ENCODE measurements at places on chromosomes 7 and 10. TPM values are rescaled to one million over a fixed set of nuclear protein-coding genes. Genes with fewer than 3 reads are reported as not detected.

DNA sequence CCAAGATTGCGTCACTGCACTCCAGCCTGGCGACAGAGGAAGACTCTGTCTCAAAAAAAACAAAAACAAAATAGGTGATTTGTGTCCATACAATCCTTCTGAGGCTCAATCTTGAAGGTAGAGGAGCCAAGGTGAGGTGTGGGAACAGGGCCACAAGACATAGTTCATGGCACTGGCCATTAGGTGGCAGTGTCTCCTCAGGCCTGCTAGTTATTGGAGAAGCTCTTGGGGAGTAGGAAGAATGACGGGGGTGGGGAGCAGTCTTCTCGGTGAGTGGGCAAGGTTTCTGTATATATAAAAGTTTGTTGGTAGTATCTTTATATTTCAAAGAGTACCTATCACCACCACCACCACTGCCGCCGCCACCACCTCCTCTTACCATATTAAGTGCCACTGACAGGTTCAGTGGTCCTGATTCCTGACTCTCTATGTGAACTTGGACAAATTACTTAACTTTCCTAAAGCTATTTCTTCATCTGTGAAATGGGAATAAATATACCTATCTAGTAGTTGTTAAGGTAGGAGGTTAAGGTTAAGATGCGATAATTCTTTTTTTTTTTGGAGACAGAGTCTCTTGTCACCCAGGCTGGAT, 24.0 kb downstream of the CCSER2 start:
- no peak for DNase-seq
- H3K36me3 ChIP-seq = peaks cover 4% of the 10 kb centered on the region
- no peak overlapping the region for H3K27ac ChIP-seq

Gene NPY
- total RNA-seq = 13.0 TPM

DNA sequence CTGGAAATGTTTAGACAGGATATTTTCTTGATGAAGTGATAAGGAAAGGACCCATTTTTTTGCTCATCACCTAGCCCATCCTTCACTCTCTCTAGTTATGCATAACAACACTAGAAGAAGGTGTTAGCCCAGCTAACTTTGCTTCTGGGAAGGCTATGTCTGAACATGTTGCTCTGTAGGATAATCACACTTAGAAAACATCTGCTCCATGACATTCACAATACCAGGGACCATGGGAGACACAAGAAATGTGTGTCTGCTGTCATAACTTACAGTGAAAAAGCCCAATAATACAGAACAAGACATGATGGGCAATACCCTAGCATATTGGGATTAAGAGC, 13.9 kb upstream of the ZNF282 start:
- H3K4me1 ChIP-seq = no peaks in the 10 kb centered on the region
- H3K4me3 ChIP-seq = no peak overlapping the region
- DNase-seq = no peak

GRCh38 chr10:29537799-29538198, 97.0 kb downstream of the SVIL start:
- H3K4me3 ChIP-seq = no peak overlapping the region
- no peak for DNase-seq
- H3K27ac ChIP-seq = no peak overlapping the region
- H3K4me1 ChIP-seq = peaks cover 12% of the 10 kb centered on the region

GRCh38 chr10:73827346-73828089, 16.1 kb upstream of the NDST2 start:
- no peaks in the 10 kb centered on the region for H3K27me3 ChIP-seq
- peaks cover 60% of the 10 kb centered on the region for H3K36me3 ChIP-seq
- H3K27ac ChIP-seq = no peak overlapping the region
- DNase-seq = no peak

- peaks cover 26% of the 10 kb centered on the region for H3K36me3 ChIP-seq
- H3K4me1 ChIP-seq = peaks cover 7% of the 10 kb centered on the region
- H3K4me3 ChIP-seq = no peak overlapping the region
- H3K27me3 ChIP-seq = no peaks in the 10 kb centered on the region
These were observed 14.7 kb downstream of the AQP1 start for GRCh38 chr7:30926313-30926712.

Gene ST8SIA6
- 15.0 TPM for total RNA-seq

GRCh38 chr7:70631718-70632117, 500.2 kb upstream of the GALNT17 start:
- no peaks in the 10 kb centered on the region for H3K27me3 ChIP-seq
- no peak overlapping the region for H3K4me3 ChIP-seq
- DNase-seq = no peak
- no peak overlapping the region for H3K27ac ChIP-seq

- H3K27me3 ChIP-seq = no peaks in the 10 kb centered on the region
- H3K36me3 ChIP-seq = no peaks in the 10 kb centered on the region
- H3K27ac ChIP-seq = no peak overlapping the region
- no peak overlapping the region for H3K4me3 ChIP-seq
- DNase-seq = no peak
- H3K4me1 ChIP-seq = peaks cover 24% of the 10 kb centered on the region
These were observed 199.0 kb upstream of the ZMIZ1 start for GRCh38 chr10:78869508-78870454.

DNA sequence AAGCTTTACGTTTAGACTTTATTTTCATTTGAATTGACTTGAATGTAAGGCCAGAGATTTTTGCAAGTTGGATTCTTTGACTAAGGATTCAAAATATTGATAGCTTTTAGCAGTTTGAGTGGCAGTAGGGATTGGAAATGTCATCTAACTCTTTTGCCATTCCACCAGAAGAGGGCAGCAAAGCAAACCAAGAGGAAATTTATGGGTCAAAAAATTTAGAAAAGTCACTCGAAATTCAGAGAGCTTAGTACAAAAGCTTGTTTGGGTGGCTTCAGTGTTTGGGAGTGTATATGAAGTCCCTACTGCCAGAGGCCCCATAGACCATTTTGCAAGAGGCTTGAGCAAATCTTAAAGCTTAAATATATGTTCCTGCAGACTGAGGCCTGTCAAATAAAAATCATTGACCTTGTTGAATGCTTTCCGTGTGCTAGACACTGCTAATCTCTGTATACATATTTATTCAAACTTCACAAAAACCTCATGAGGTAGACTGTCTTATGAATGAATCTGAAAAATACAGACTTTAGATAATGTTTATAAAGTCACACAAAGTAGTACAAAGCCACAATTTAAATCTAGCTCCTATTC, 44.6 kb upstream of the RSBN1L start:
- H3K27me3 ChIP-seq = no peaks in the 10 kb centered on the region
- H3K27ac ChIP-seq = no peak overlapping the region
- DNase-seq = peak; percentile 26
- peaks cover 13% of the 10 kb centered on the region for H3K36me3 ChIP-seq
- no peak overlapping the region for H3K4me3 ChIP-seq

DNA sequence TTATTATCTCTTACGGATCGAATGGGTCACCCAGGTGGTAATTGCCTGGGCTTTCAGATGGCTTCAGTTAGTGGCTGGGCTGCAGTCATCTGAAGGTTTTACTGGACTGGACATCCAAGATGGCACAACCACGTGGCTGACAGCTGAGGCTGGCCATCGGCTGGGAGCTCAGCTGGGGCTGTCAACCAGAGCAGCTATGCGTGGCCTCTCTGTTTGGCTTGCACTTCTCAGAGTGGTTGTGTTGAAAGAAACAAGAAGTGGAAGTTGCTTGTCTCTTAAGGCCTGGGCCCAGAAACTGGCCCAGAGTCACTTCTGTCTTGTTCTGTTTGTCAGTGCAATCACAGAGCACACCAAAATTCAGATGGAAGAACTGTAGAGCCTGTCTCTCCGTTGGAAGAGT, 5.7 kb upstream of the GDI2 start:
- no peak overlapping the region for H3K4me3 ChIP-seq
- no peaks in the 10 kb centered on the region for H3K36me3 ChIP-seq
- H3K4me1 ChIP-seq = no peaks in the 10 kb centered on the region
- no peaks in the 10 kb centered on the region for H3K27me3 ChIP-seq
- DNase-seq = no peak

Gene C10orf53
- not detected for total RNA-seq

GRCh38 chr10:115328331-115328730, 235.2 kb downstream of the ATRNL1 start:
- H3K36me3 ChIP-seq = no peaks in the 10 kb centered on the region
- H3K27me3 ChIP-seq = no peaks in the 10 kb centered on the region
- no peaks in the 10 kb centered on the region for H3K4me1 ChIP-seq
- H3K4me3 ChIP-seq = no peak overlapping the region
- no peak overlapping the region for H3K27ac ChIP-seq

- DNase-seq = no peak
- H3K4me3 ChIP-seq = no peak overlapping the region
- H3K27ac ChIP-seq = no peak overlapping the region
- no peaks in the 10 kb centered on the region for H3K4me1 ChIP-seq
- H3K36me3 ChIP-seq = no peaks in the 10 kb centered on the region
These were observed 15.0 kb upstream of the GFRA1 start for GRCh38 chr10:116287906-116288501.

DNA sequence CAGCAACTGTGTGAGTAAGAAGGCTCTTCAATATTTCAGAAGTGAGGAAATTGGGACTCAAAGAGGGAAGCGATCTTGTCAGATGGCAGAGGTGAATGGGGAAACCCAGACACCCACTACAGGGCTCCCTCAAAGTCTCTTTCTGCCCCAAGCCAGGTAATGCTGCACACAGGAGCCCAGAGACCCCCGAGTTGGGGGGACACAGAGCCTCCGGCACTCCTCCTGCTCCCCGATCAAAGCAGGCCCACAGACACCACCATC, 139.4 kb downstream of the TNS3 start:
- H3K4me1 ChIP-seq = peaks cover 11% of the 10 kb centered on the region
- no peak for DNase-seq
- no peaks in the 10 kb centered on the region for H3K27me3 ChIP-seq
- H3K27ac ChIP-seq = no peak overlapping the region

Gene MKI67
- 22.4 TPM for total RNA-seq

DNA sequence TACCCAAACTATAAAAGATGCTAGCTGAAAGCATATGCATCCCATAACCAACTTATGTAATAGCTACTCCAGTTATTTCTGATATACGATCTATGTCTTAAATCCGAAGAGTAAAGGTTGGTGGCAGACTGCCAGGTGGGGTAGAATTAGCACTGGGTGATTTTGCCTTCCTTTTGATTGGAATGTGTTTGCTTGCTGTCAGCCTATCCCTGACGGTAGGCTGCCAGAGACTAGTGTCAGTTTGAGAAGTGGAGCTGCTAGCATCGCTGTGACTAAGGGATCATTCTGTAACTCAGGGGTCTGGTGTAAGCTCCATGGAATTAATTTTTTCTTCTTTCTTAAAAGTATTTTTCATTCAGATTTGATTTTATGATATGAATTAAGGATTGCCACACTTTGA, 9.5 kb upstream of the SEM1 start:
- H3K27me3 ChIP-seq = no peaks in the 10 kb centered on the region
- H3K4me3 ChIP-seq = no peak overlapping the region
- H3K27ac ChIP-seq = no peak overlapping the region
- no peak for DNase-seq
- H3K4me1 ChIP-seq = no peaks in the 10 kb centered on the region

Gene NRF1
- 25.3 TPM for total RNA-seq

- no peaks in the 10 kb centered on the region for H3K4me1 ChIP-seq
- no peak for DNase-seq
- no peak overlapping the region for H3K4me3 ChIP-seq
- no peak overlapping the region for H3K27ac ChIP-seq
These were observed 43.5 kb upstream of the CACUL1 start for GRCh38 chr10:118798231-118798662.

- H3K4me1 ChIP-seq = peaks cover 4% of the 10 kb centered on the region
- DNase-seq = no peak
- H3K36me3 ChIP-seq = no peaks in the 10 kb centered on the region
- H3K27ac ChIP-seq = no peak overlapping the region
These were observed 148.7 kb downstream of the FGFR2 start for GRCh38 chr10:121449482-121449924.

Gene NUDT13
- 0.50 TPM for total RNA-seq

Gene RARRES2
- total RNA-seq = 44.5 TPM

Gene PALS2
- 155 TPM for total RNA-seq

GRCh38 chr10:1162481-1163203, 106.5 kb downstream of the WDR37 start:
- H3K27me3 ChIP-seq = no peaks in the 10 kb centered on the region
- H3K4me3 ChIP-seq = no peak overlapping the region
- no peaks in the 10 kb centered on the region for H3K4me1 ChIP-seq
- DNase-seq = no peak
- H3K27ac ChIP-seq = no peak overlapping the region
- no peaks in the 10 kb centered on the region for H3K36me3 ChIP-seq

GRCh38 chr10:29026802-29027580, 261.9 kb upstream of the LYZL1 start:
- H3K4me3 ChIP-seq = no peak overlapping the region
- no peaks in the 10 kb centered on the region for H3K36me3 ChIP-seq
- H3K4me1 ChIP-seq = peaks cover 8% of the 10 kb centered on the region
- H3K27me3 ChIP-seq = no peaks in the 10 kb centered on the region
- H3K27ac ChIP-seq = no peak overlapping the region
- DNase-seq = no peak

GRCh38 chr7:41065663-41066062, 637.2 kb downstream of the INHBA start:
- H3K27me3 ChIP-seq = no peaks in the 10 kb centered on the region
- H3K36me3 ChIP-seq = no peaks in the 10 kb centered on the region
- H3K27ac ChIP-seq = no peak overlapping the region
- H3K4me1 ChIP-seq = no peaks in the 10 kb centered on the region
- DNase-seq = no peak

DNA sequence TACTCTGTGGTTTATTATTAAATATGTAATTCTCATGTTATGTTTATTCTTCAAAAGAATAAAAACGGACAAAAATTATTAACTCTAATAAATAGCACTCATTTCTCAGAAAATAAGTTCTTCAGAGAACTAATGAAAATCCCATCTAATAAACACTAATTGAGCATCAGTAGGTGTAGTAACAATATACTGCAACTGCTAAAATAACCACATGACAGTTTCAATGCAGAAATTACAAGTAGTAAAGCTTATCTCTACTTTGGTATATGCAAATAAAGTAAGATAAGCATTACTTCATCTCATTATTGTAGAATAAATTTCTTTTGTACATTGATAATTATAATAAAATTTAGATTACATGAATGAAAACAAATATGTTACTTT, 56.4 kb upstream of the DKK1 start:
- no peaks in the 10 kb centered on the region for H3K27me3 ChIP-seq
- DNase-seq = no peak
- no peak overlapping the region for H3K27ac ChIP-seq
- no peaks in the 10 kb centered on the region for H3K4me1 ChIP-seq
- H3K36me3 ChIP-seq = no peaks in the 10 kb centered on the region
- no peak overlapping the region for H3K4me3 ChIP-seq
